ENCODE measurements at places on chromosomes 12 and 14.

DNA sequence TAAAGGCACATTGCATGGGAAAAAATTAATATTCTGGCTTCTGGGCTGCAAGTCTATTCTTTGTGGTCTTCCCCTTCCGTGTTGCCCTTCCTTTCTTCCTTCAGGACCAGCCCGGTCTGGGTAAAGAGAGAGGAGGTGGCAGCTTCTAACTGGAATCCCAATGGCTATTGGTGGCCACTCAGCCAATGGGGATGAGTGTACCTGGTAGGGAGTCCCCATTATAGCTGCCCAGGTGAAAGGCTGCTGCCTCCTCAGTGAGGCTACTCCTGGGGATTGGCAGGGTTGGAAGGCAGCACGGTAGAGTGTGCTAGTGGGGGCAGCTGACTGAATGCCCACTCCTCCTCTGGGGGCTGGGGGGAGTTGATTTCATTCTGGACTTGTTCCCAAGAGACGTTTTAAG is 112.6 kb downstream of the RBM19 start:
- DNase-seq, result no peak

DNA sequence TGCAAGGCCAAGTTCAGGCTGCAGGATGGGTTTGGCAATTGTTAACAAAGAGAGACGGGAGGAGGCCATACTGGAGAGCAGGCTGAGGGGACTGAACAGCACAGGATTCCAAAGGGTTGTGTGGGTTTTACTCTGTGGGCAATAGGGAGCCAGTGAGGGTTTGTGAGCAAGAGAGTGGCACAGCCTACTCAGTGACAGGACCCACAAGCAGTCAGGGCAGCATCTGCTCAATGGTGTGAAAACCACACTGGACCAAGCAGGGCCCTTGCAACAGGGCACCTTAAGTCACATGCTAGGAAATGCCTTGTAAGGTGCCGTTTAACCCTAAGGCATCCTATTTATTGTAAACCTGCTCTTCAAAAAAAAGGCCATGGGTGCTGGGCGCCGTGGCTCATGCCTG is 22.0 kb downstream of the SYNE3 start:
- no peak for DNase-seq

- DNase-seq, result no peak
Observed at GRCh38 chr12:105281694-105282049, 45.7 kb upstream of the APPL2 start.

DNA sequence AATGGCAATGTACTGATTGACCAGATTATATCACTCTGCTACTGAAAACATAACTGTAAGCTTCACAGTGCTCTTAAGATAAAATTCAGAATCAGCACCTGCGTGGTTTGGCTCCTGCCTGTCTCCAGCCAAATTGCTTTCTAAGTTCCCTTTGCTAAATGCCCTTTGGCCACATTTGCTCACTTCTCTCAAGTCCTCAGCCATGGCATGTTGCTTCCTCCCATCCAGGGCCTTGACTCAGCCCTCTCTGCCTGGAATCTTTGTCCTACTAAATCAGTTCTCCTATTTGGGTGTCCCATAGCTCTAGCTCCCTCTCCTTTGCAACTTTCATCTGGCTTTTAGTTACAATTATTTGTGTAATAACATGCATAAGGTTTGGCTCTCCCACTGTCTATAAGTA is 71.4 kb downstream of the KCNK10 start:
- DNase-seq, result no peak

DNA sequence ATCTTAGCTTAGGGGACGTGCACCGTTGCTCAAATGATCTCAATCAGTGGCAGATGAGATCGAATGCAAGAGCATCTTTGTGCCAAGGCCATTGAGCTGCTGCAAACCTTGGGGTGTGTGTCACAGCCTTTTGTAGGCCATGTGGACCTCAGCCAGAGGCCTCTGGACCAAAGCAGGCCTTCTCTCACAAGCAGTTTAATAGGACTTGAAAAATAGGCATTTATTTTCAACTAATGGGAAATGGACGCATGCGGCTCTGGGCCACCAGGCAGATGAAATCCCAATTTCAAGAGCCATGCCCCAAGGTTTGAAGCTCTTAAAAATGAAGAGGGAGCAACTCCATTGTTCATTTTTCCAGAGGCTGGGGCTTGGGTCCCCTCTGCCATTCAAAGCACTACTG is 87.3 kb downstream of the TTC7B start:
- DNase-seq, result no peak

DNA sequence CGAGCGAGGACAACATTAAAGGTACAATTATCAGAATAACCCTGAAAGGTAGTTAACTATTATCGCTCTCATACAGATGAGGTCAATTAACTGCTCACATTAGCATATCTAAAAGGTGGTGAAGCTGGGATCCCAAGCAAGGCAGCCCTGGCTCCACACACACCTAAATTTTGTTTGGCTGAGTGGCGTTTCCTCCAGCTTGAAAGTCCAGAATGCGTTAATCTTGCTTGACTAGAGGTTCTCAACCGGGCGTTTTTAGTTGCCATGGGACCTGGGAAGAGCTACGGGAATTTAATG is 531 bp downstream of the DLGAP5 start:
- DNase-seq, result no peak

- DNase-seq, result peak; percentile 66
Observed at GRCh38 chr12:54759751-54760150, 94.6 kb upstream of the MUCL1 start.

DNA sequence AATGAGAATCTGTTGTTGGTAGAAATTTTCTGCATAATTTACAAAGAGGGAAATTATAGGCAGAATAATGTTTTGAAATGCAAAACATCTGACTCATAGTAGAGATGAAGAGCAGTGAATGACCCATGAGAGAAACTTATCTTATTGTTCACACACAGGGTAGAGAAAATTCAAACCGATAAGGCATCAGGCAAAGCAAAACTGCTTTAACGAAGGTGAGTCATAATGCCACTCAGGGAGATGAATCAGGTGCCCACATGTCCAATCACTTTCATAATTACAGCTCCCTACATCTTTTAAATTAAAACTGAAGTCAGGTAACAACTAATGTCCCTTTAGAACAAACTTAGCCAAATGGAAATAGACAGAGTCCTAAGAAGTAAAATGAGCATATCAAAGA is 265.6 kb upstream of the GARIN6 start:
- DNase-seq, result no peak

GRCh38 chr12:54228471-54228870 is 39.7 kb upstream of the SMUG1 start:
- DNase-seq, result no peak

- DNase-seq, result no peak
Observed at GRCh38 chr14:68854421-68854820, 61.6 kb upstream of the ZFP36L1 start.

DNA sequence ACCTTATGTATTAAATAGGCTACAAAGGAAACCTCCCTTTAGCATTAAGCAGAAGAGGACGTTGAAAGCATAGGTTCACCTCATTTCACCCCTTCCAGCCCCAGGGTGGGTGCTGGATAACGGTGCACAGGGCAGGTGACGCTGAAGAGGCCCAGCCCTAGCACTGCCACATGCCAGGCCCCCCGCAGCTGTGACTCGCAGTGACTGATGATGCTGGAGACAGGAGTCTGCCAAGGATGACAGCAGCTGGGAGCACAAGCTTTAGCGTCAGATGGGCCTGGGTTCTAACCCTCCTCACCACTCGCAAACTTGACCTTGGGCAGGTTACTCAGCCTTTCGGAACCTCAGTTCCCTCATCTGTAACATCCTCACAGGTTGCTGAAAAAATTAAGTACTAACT is 76.7 kb downstream of the TBK1 start:
- no peak for DNase-seq

GRCh38 chr12:50258167-50258551 is 25.2 kb downstream of the LIMA1 start:
- DNase-seq, result no peak

DNA sequence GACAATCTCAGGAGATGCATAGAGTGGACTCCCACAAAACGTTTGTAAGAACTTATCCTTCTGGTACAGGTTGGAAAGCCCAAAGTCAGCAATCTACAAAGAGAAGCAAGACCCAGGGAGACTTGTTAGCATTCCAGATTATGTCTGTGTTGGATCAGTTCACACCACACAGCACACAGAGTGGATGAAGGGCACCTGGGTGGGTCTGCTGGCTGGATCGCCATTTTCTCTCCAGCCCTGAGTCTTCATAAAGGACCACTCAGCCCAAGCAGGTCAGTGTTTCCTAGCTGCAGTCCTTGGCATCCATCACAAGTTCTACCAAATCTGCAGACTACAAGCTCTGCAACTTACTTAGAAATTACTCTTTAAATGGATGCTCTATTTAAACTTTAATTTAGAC is 66.0 kb downstream of the NUAK1 start:
- DNase-seq, result no peak

- no peak for DNase-seq
Observed at GRCh38 chr14:84579292-84579691, 950.7 kb upstream of the FLRT2 start.

DNA sequence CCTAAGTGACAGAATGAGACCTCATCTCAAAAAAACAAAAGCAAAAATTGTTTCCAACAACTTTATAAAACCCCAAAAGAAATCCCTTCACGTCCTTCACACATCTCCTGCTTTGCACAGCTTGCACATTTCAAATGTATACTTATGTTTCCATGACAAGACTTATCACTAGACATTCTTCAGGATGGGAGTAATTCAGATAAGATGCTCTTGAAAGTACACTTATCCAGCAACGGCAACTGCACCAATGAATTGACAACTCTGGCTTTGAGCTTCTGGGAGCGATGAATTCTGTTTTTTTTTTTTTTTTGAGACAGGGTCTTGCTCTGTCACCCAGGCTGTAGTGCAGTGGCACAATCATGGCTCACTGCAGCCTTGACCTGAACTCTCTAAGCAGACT is 30.8 kb upstream of the AKAP5 start:
- DNase-seq, result no peak

DNA sequence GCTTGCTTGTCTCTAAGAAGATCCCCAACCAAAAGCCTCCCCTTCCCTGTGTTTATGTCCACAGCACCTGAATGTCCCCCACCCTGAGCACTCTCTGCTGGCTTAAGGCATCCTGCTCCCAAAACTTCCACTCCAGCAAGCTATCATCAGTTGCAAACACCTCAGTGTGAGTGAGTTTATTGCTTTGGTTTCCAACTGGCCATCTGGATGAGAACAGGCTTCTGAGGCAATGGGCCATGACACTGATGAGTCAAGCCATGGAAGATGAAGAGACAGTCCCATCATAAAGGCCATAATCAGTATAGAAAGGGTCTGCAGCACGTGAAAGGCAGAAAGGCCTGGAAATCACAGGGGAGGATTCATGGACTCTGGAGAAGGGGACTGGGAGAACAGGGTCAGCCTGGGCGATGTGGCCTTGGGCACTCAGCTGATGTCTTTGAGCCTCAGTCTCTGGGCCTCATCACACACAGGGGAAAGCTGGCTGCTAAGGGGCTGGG is 12.8 kb downstream of the CMKLR1 start:
- DNase-seq, result no peak

DNA sequence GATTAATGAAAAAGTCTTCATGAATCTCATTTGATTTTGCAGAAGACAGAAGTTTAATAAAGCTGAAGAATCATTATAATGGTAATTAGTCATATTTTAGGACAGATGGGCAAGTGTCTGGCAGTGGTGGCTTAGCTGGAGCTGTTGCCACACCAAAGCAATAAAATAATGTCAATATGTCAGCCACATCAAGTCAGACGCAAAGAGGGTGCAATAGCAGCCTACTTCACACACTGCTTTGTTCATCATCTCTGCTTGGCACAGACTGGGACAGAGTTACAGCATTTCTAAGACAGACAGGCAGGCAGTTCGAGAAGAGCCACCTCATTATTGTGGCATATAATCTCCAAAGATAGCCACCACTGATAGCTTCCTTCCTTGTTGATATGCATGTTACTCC is 16.9 kb upstream of the KRR1 start:
- no peak for DNase-seq

DNA sequence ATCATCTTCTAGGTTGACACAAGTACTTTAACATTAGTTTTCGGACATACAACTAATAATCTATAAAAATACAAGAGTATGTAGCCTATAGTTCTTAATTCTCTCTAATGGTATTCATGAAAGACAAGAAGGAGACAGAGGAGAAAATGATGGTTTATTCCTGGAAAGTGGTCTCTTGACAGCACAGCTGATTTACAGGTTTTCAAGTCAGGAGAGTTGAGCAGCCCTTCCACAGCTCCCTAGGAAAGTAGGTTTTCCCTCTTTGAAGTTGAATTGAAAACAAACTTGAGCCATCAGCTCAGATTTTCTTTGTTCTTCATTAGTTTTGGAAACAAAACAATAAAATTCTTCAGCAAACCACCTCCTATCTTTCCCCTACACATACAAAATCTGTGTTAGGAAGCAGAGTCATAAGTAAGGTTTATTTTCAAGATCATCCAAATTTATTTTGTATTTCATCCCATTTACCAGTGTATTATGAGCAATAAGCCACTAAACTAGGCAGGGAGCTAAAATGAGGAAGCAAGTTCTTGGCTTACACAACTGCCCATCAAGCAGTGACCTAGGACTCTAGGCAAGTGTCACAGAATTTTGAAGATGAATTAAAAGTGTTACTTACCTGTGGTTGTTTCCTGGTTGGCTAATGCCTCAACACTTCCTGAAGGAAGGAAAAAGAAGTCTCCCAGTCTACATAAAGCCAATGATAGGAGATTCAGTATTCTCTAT is 357.0 kb downstream of the BCAT1 start:
- DNase-seq, result no peak

GRCh38 chr12:18472304-18472703 is 211.0 kb downstream of the PIK3C2G start:
- no peak for DNase-seq

DNA sequence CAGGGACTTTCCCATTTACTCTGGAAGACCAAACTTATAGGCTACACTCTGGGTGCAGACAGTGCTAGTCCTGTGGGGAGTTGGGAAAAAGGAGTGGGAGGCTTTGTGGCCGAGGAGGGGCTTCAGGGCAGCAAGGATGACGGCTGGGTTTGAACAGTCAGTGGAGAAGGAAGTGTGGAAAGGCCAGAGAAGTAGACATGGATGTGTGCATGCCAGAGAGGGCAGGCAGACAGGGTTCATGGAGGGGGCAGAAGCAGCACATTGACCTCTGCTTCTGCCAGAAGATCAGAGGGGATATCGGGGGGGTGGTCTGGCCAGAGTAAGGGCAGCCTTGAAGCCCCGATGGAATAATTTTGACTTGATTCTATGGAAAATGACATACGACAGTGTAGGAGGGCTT is 27.2 kb upstream of the KCNA5 start:
- DNase-seq, result no peak

DNA sequence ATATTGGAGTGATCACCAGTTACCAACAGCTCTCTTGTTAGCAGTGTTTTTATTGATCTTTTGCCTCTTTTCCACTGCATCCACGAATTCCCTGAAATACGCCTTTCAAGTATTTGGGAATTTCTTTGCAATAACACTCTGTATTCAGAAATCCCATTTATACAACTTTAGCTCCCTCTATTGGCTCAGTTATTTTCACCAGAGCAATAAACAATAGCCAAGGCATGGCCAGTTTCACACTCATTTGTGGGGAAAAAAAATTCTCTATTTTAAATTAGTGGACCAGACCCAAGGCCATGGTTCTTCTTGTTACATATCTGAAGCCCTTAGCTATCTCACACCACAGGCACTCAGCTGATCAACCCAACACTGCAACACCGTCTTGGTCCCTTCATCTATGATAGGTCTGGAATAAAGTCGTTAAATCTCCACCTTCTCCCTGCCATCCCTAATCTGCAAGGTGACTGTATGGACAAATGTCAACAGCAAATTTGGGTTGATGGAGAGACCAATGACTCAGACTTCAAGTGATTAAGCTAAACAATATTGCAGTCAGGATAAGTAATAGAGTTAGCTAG is 92.4 kb upstream of the TMEM260 start:
- no peak for DNase-seq

Measured in MM.1S (cell line).